ENCODE measurements at places on chromosomes 7 and 10. TPM values are rescaled to one million over a fixed set of nuclear protein-coding genes. Genes with fewer than 3 reads are reported as not detected.
A peak's percentile ranks its signal among the peaks of the same experiment; 100 is the strongest.

Gene ZC3HAV1L
- 16.1 TPM for total RNA-seq

Gene CALML5
- not detected for total RNA-seq

Gene TDRD1
- total RNA-seq = 0.88 TPM

Gene FAM241B
- total RNA-seq = 7.6 TPM

Gene SLIT1
- 0.35 TPM for total RNA-seq

Gene GIMAP6
- 48.7 TPM for total RNA-seq

Gene TAS2R3
- 2.7 TPM for total RNA-seq

Gene FKBP6
- 0.13 TPM for total RNA-seq

Gene SRGN
- 130 TPM for total RNA-seq

Gene DBNL
- 103 TPM for total RNA-seq

Gene MOGAT3
- 0.25 TPM for total RNA-seq

Gene BUB3
- total RNA-seq = 60.8 TPM

GRCh38 chr7:30238721-30239441, 45.5 kb upstream of the ZNRF2 start:
- DNase-seq = no peak

GRCh38 chr7:124647630-124648306, 117.8 kb downstream of the GPR37 start:
- no peak for DNase-seq

- peak; percentile 34 for DNase-seq
Observed at GRCh38 chr10:67549390-67549789, 146.6 kb downstream of the CTNNA3 start.

DNA sequence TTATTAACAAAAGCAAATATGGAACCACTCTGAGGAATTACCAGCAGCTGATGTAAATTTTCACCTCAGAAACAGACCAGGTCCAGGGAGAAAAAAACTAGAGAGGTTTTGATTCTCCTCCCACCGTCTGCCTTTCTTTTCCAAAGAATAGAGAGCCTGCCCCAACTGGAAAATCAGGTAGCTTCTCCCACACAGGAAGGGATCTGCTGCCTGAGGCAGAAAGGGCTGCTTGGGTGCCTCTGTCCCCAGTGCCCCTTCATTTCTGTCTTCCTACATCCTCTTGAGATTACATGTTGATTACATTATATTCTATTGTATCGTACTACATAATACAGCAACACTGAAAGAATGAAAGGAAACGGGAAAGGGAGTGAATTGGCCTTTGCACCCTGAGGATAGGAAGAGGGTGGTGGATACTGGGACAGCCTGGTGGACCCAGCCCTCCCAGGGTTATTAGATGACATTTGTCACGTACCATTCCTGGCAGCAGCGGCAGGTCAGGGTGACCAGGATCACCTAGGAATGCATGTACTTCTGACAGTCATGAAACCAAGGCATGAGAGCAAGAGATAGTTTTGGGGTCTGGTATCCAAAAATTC, 8.9 kb downstream of the ST8SIA6 start:
- no peak for DNase-seq

DNA sequence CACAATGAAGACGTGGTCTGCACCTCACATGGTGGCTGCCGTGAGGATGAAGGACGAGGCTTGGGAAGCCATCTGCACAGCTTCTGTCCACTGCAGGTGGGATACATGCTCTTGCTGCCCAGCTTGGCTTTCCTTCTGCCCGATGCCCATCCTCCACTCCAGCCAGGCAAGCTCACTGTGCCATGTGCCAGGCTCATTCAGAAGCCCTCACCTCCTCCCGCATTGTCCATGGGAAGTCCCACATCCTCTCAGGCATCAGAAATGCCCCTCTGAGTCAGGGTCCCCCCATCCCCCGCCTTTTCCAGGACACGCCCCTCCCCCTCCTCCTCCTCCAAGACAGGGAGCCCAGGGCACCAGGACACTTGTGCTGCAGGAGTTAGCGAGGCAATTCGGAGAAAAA, 4.6 kb upstream of the NOM1 start:
- no peak for DNase-seq

- no peak for DNase-seq
Observed at GRCh38 chr10:11713186-11713743, 28.9 kb upstream of the ECHDC3 start.

DNA sequence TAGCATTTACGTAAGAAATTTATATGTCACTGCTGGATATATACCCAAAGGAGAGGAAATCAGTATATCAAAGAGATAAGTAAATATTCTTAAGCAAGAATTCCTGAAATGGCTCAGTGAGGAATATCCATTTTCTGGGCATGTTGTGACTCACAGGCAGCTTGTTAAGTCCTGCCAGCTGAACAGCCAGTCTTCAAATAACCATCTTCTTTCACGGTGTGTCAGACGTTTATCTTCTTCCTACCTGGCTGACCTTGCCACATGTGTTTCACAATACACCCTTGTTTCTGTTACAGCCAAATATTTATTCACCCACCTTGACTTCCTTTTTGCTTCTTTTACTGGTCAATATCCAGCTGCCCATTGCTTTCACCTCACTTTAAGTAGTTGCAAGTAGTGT, 648.1 kb downstream of the ANKRD7 start:
- no peak for DNase-seq

GRCh38 chr10:110005719-110006118, 2.1 kb upstream of the ADD3 start:
- peak; percentile 77 for DNase-seq

DNA sequence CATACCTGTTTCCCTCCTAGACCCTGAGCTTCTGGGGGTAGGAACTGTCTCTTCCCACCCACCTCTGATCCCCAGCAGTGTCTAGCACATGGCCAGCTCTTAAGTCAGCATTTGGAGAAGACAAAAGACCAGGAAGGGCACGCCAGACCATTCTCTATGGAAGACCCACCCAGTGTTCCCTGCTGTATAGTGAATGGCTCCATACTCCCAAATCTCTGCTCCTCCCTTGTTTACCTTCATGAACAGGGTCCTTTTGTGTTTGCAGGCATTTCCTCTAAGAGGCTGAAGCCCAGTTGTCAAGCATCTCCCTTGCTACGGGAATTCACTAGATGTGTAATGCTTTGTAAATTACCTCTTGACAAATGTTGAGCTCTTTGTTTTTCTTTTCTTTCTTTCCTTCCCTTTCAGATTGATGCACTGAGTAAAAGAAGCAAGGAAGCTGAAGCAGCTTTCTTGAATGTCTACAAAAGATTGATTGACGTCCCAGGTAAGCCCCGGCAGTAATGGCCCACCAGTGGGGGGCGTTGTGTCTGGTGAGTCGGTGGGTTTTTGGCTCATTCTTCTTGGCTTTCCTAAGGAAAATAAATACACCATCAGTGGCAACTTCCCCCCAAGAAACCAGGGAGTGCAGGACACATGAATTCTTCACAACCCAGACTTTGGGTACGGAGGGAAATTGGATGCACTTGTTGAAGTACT, 216.6 kb upstream of the SH2B2 start:
- DNase-seq = no peak

- DNase-seq = no peak
Observed at GRCh38 chr7:143171697-143172096, 11.5 kb upstream of the TAS2R39 start.

- no peak for DNase-seq
Observed at GRCh38 chr10:16393271-16393858, 43.4 kb upstream of the PTER start.
